ENCODE measurements at places on chromosomes 16 and 17.

- no peak for DNase-seq
Measured at GRCh38 chr16:55668340-55669281, 12.8 kb downstream of the SLC6A2 start.

- no peak for DNase-seq
Measured at GRCh38 chr17:16947470-16947869, 24.4 kb downstream of the TNFRSF13B start.

- no peak for DNase-seq
Measured at GRCh38 chr17:80846932-80847331, 144.7 kb upstream of the CHMP6 start.

GRCh38 chr16:23557779-23558702 is 514 bp downstream of the UBFD1 start:
- DNase-seq = peak; percentile 12

GRCh38 chr16:289395-289997 is 6.5 kb downstream of the PDIA2 start:
- DNase-seq = no peak

- DNase-seq = no peak
Measured at GRCh38 chr16:61364990-61365389, 671.2 kb downstream of the CDH8 start.

- no peak for DNase-seq
Measured at GRCh38 chr16:54422159-54422558, 135.6 kb upstream of the IRX3 start.

GRCh38 chr16:75821117-75821516 is 94.8 kb upstream of the CPHXL start:
- no peak for DNase-seq

- DNase-seq = no peak
Measured at GRCh38 chr17:82240506-82241182, 11.8 kb downstream of the SLC16A3 start.

DNA sequence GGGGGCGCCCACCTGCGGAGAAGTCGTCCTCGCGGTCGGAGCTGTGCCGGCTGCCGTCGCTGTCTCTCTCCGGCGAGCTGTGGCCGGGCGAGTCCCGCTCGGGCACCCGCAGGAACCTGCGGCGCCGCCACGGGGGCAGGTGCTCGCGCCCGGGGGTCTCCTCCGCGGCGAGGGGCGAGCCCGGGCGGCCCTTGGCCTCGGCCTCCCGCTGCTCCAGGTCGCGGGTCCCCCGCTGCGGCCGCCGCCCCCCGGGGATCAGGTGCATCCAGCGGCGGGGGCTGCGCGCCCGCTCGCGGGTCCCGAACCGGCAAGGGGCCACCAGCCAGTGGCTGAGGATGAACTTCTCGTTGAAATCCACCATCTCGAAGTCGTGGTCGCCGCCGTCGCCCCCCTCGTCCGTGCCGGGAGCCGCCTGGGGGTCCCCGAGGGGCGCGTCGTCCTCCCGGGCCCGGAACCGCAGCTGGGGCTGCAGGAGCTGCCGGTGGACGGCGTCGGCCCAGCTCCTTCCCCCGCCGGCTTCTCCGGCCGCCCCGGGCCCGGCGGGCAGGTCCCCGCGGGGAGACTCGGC is 41.4 kb upstream of the BHLHA9 start:
- DNase-seq = no peak

DNA sequence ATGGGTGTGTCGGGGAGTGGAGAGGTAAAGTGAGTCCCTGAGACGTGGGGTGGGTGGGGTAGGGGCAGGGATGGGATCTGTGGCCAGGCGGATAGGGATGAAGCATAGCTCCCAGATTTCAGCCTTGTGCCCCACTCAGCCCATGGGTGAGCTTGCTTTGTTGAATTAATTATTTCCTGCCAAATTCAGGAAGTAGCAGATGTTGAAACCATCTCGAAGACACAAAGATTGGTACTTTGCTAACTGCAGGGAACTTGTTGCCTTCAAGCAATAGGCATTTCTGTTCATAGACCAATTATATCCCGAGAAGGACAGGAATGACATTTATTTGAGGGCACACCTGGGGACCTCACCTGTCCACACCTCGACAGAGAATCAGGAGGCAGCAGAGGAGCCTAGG is 11.0 kb upstream of the C16orf74 start:
- no peak for DNase-seq

DNA sequence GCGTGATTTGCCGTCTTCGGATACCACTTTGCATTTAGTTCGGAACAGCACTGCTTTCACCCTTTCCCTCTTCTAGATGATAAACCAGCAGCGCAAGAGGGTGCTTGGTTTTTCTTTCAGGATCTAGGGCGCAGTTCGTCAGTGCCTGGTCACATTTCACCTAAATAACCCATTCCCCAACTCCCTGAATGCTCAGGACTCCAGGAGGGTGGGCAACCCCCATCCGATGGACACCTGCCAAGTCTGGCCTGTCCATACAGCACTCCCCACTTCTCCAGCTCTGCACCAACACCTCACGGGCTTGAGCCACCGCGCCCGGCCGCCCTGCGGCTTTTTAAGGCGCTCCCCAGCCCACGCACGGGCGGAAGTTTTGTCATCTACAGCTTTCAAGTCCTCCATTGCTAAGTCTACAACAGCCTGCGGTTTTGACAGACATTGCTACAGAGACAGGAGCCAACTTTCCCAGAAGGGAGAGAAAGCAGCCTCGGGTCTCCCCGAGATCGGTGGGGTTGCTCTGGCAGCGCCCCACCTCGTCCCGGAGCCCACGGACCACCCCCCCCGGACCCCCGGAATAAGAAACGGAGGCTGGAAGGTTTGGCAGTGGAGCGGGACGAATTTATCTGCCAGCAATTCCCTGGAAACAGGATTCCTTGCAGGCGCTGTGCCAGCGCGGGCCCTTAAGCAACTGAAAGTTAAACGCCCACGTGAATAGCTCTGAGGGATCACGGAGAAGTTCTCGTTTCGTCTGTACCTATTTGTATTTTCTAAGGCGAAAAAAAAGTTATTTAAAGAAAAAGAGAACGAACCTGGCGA is 38.6 kb upstream of the SLFN13 start:
- no peak for DNase-seq

DNA sequence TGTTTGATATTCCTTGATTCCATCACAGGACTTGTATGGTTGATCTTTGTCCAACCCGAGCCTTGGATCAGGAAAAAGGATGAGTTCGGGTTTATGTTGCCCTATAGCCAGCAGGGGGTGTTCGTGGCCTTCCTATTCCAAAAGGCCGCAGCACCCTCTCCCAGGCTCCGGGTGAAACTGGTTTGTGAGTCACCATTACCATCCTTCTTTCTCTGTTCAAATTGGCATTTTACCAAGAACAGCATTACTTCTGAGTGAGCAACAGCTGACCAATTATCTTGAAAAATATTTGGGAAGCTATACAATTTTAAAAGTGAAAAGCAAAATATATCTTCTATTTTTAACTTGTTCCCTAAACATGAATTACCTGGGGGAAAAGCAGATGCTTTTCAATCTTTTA is 24.3 kb upstream of the KRT20 start:
- DNase-seq = peak; percentile 84

- no peak for DNase-seq
Measured at GRCh38 chr17:36879624-36880131, 57.6 kb upstream of the LHX1 start.

DNA sequence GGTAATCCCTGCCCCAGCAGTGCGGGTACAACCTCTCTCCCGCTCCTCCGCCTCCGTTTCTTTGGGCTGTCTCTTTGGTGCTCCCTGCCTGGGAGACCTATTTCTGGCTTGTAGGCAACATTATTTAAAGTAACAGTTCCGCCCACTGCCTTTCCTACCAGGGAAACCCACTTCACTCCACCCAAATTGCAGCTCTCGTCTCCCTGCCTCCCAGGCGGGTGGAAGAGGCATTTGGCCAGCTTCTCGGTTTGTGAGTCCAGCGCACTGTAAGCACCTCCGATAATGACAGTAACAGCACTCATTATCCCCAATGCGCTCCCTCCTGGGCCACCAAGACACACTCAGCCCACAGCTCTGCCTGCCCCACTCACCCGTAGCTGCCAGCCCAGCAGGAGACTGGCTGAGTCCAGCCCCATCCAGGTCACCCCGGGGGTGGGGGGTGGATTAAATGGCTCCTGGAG is 165.1 kb upstream of the CDC42EP4 start:
- DNase-seq = peak; percentile 53

DNA sequence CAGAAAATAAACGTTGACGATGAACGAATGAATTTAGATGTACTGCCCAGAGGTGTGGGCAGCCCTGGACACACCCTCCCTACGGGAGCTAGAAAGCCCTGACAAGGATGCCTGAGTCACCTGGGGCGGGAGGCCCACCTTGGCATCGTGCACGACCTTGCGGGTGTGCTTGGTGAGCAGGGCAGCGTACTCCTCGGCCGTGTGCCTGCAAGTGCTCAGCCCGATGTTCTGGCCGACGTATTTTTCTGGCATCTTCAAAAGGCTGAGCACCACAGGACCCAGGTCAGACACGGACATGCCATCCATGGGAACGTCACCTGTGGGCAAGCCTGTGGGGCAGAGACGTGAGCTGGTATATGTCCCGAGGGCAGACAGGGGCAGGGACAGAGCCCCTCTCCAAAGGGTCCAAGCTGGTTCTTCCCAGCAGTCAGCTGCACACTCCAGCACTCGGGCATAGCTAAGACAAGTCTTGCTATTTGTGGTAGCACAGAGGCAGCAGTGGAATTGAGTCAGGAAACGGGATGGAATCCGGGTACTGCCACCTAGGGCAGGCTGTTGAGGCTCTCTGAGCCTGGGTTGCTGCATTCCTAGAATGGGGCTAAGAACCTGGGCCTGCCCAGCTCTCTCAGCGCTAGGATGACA is 10.8 kb downstream of the NMRAL1 start:
- DNase-seq = no peak

DNA sequence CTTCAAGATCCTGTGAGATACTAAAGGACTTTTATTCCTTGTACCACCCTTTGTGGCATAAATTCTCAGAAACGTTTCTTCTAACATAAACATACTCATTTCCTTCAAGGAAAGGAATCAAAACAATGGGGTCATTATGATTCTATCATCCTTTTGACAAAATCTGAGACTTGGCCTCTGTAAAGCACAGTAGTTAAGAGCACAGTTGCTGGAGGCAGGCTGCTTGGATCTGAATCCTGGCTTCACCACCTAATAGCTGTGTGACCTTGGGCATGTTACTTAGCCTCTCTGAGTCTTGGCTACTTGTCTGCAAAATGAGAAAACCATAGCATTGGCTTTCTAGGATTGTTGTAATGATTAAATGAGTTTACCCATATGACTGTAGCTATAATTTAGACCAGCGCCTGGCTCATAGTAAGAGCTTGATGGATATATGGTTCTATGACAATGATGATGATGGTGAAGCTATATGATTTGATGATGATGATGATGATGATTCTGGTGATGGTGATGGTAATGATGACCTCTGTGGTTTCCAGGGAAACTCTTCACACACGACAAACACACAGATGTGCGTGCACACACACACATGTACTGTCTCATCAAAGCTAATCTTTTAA is 6.1 kb upstream of the KRT31 start:
- DNase-seq = no peak

DNA sequence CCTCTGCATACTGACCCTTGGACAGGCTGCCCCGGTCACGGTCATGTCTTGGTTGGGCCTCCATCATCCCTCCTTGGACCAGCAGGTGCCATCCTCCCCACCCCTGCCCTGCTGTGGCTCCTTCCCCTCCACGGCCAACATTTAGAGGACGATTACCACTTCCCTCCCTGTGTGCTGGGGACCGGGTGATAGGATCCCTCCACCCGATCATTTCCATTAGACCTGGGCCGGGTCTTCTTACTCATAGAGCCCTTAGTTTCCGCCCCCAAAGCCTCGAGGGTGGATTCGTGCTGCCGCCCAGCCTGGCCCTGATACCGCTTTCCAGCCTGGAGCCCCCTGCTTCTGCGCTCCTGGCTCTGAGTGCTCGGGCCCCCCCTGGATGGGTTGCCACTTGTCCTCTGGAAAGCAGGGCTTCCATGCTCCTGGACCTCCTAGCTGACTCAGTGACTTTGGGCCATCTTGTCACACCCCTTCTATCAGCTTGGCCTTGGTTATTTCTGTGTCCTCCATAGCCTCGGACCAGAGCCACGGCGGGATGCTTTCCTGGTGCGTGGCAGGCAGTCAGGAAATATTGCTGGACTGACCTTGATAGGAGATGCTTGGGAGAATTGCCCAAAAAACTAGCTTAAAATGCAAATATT is 171.4 kb downstream of the SEC14L1 start:
- no peak for DNase-seq

DNA sequence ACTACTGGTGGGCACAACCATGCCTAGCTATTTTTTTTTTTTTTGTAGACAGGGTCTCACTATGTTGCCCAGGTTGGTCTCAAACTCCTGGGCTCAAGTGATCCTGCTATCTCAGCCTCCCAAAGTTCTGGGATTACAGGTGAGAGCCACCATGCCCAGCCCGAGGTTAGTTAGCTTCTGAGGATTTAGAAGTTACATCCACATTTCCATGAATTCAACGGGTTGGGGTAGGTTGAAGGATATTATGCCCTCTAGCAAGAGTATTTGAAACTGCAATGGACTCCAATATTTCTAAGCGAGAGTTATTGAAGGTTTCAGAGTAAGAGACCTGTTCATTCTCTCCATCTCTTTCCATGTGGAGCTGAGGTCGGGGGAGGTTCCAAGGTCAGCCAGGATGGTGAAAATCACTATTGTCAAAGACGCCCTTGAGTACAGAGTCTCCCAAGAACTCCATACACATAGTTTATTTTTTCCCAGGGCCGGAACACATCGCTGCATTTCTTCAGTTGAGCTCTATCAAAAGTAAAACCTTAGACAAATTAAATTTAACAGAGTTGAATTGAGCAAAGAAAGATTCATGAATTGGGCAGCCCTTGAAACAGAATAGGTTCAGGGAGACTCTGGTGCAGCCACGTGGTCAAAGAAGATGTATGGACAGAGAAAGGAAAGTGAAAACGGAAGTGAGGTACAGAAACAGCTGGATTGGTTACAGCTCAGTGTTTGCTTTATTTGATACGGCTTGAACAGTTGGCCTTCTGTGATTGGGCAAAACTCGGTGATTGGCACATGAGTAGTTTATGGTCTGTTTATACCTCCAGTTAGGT is 19.0 kb upstream of the ITPRIPL2 start:
- DNase-seq = no peak

DNA sequence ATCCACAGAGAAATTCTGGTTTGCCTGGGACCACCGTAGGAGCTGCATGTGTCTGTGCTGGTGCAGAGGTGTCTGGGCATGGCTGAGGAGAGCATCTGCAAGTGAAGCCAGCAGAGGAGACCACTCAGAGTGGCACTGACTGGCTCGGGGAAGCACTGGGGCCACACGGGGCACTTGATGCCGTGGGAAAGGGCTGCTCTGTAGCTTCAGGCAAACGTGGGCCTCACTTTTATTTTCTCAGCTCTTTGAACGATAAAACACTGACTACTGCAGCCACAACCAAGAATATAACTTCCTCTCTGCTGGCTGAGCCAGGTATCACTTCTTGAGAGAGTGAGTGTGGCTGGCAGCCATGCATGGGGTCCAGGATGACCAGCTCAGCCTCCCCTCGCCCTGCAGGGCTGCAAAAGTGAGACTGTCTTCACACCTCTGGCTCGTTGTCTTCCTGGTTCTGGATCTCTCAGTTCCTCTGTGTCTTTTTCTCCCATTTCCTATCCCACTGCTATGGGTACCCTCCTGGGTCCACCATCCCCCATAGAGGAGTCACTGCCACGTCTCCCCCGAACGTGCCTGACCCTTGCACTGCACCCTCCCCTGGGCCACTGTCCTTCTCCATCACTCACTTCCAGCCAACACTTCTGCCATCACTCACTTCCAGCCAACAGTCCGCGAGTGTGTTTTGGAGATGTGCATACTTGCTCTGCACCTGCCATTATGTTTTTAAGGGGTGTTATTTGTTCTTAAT is 201.4 kb upstream of the CHMP6 start:
- DNase-seq = no peak

GRCh38 chr16:3256146-3256865 is at the start of gene MEFV:
TSS of gene MEFV (minus strand) at chr16:3256633. CDS start at chr16:3256587, 46 bp downstream.
- DNase-seq = no peak

GRCh38 chr16:26777821-26778220 is 288.9 kb upstream of the C16orf82 start:
- DNase-seq = peak; percentile 11

All from head of caudate nucleus (tissue), 42 donors.